ENCODE measurements at places on chromosomes 6 and 20.

DNA sequence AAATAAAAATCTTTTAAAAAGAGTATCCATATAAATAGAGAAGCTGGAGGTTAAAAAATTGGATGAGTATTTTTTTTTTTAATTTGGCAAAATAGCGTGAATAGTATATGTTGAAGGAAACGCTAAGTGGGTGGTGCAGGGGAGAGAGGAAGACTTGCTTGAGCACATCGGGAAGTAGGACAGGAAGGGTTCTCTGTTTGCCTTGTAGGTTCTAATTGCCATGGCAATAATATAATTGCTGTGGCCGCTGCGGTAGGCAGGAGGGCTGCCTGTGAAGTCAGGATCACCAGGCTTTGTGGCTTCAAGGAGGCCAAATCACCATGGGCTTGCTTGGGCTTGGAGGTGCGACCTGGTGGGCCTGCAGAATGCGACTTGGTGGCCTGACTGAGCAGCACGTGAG is 35.1 kb downstream of the IGF2R start:
- 0 out of 2 replicates have a peak, but pooled peaks cover 4% of the 10 kb centered on the region for H3K4me1 ChIP-seq
- H3K27ac ChIP-seq: no peak overlapping the region
- H3K4me3 ChIP-seq: no peak overlapping the region
- H3K36me3 ChIP-seq: no peaks in the 10 kb centered on the region
- no peaks in the 10 kb centered on the region for H3K27me3 ChIP-seq

GRCh38 chr20:61556673-61557072 is 304.6 kb downstream of the CDH4 start:
- H3K27ac ChIP-seq: no peak overlapping the region
- no peaks in the 10 kb centered on the region for H3K36me3 ChIP-seq
- DNase-seq: no peak
- H3K27me3 ChIP-seq: no peaks in the 10 kb centered on the region
- no peak overlapping the region for H3K4me3 ChIP-seq
- H3K4me1 ChIP-seq: no peaks in the 10 kb centered on the region

DNA sequence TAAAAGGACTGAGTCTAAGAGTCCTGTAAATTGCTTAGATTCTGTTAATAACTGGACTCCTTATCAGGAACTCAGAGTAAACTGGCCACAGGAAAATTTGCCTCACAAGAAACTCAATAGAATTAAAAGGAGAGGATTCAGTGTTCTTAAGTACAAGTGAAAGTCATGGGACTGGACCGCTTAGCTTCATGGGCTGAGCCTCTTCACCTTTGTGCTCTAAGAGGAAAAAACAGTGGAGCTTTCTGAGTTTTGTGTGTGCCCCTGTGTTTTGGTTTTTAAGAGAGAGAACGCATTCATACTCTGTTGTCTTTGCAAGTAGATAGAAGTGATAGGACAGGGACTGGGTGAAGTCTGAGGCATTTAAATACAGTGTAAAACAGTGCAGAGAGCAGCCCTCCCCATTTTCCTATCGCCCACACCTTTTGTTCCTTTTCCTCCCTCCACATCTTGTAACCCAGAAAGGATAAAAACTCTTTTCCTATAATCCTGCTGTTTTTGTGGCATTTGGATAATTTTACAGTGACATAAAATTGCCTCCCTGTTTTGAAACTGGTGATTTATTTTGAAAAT is 49.6 kb downstream of the FOXO3 start:
- no peak overlapping the region for H3K27ac ChIP-seq
- H3K36me3 ChIP-seq: no peaks in the 10 kb centered on the region
- DNase-seq: no peak
- no peaks in the 10 kb centered on the region for H3K27me3 ChIP-seq
- H3K4me1 ChIP-seq: peaks cover 10% of the 10 kb centered on the region

DNA sequence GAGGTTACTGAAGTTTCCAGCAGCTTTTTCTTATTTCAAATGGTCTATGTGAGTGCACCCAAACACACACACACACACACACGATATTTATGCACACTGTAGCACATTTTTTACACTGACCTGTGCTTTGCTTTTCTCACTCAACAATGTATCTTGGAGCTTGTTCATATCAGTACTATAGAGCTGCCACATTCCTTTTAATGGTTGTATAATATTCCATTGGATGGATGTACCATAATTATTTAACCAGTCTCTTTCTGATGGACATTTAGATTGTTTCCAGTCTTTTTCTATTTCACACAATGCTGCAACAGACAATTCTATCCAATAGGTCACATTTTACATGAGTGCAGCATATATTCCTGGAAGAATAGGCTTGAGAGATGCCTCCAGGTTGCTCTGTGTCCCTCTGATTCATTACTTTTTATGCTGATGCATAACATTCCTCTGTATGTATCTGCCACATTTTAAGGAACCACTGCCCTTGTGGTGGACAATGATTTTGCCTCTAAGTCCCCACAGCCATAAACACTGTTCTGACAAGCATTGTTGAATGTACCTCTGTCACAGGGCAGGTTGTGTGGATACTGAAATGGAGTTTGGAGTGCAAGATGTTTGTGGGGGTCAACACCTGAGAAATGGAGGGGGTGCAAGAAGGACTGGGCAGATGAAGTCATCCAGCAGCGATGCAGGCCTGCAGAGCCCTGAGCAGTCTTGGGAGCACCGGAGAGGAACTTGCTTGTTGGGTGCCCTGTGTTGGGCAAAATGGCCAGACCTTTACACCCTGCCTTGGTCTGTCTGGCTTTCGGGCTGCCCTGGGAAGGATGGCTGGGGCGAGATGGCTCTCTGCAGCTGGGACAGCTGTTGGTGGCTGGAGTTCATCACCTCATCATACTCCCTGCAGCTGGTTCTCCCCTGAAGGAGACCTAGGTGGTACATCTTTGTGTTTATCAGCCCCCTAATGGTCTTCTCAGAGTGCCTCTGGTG is 13.6 kb downstream of the CEBPB start:
- no peak overlapping the region for H3K27ac ChIP-seq
- no peaks in the 10 kb centered on the region for H3K4me1 ChIP-seq

Data from Caco-2 (cell line).